ENCODE measurements at places on chromosomes 13 and 19.

DNA sequence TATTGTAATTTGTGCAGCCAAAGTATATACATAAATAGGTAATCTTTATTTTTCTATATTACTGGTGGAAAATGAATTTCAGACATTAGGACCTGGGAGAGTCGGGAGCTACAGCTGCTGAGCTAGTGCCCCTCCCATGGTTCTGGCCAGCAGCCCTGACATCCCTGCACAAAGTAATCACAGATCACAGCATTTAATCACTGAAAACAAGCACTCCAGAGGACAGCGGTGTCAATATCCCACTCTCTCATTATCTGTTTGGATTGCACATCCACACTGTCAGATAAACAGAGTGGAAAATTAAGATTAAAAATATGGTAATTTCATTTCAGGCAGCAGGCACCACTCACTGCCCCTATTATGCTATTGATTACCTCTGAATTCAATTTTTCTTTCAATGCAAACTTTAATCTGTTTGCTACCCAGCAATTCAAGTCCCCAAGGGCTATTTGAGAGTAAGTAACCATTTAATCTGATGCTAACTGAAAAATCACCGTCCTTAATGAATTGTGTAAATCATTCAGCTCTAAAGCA is 254.1 kb upstream of the SOX21 start:
- DNase-seq, result peak; percentile 6

DNA sequence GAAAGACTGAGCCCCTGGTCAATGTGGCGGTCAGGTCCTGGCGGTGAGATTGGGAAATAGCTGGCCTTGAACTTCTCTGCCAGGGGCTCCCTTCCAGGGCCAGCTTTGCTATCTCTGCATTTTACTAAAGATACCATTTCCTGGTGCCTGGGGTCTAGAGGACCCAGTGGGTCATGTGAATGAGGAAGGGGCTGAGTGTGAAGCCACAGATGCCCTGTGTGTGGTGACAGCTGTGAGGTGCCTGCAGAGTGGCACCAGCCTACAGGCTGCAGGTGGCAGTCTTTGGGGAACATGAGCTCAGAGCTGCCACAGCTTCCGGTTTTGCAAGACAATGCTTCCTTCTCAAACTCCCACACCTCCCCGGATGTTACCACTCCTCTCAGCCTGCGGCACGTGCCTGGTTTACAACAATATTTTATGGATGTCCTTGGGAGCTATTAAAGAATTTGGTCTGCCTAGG is 5.2 kb upstream of the MLNR start:
- DNase-seq, result no peak

DNA sequence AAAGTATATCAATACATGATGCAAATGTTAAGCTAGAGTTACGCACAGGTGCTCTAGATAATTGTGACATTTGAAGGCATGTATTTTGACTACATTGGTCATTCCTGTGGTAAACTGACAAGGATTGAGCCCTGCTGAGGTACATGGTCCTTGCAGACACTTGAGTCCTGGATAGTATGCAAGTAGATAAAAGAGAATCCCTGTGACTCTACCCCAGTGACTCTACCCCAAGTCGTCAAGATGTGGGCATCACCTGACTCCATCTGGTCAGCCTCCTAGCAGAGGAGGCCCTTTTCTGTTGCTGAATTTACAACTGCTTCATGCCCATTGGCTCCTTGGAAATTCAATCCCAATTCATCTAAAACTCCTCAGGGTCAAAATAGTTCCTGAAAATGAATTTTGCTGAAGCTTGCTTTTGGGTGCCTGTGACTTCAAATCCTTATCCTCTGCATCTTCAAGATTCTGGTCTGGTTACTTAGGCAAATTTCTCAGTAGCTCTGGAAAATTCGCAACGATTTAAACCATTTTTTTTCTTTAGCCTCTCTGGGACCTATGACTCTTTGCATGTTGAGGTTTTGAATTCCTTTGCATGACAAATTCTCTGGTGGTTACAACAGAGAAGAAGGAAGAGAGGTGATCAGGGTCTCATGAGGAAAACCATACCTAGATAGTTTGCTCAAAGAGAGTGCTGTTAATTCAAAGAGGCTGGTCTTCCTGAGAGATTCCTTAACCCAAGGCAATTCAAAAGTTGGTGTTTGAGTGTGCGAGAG is 422.1 kb downstream of the FGF9 start:
- DNase-seq, result no peak

DNA sequence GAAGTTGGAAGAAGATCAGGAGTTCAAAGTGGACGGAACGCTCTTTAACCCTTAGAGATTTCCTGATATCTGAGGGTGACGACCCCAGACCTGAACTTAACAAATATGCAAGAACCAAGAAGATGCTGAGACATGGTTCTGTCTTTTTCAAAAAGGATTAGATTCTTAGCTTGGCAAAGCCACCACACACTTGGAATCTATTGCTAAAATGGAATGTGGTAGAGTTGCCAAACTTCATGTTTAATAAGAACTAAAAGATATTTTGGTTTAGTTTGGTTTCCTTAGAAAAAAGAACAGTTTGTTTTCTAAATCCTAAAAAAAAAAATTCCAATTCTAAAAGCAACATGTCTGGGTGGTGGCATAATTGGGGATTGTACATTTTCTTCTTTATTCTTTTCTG is 29.5 kb downstream of the UNC13A start:
- DNase-seq, result no peak

DNA sequence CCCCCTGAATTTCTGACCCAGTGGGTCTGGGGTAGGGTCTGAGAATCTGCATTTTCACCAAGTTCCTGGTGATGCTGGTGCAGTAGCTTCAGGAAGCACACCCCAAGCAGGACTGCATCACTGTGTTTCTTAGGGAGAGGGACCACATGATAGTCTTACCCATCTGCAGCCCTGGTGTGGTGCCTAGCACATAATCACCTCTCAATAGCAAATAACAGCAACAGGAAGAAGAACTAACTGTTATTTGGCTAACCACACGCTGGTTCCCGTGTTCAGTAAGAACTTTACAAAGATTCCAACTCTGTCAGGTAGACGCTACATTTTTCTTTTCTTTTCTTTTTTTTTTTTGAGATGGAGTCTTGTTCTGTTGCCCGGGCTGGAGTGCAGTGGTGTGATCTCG is 41.9 kb upstream of the SPATA13 start:
- no peak for DNase-seq

Data from foreskin fibroblast (primary cell).